ENCODE measurements at places on chromosomes 13 and 19. TPM values are rescaled to one million over a fixed set of nuclear protein-coding genes. Genes with fewer than 3 reads are reported as not detected.

DNA sequence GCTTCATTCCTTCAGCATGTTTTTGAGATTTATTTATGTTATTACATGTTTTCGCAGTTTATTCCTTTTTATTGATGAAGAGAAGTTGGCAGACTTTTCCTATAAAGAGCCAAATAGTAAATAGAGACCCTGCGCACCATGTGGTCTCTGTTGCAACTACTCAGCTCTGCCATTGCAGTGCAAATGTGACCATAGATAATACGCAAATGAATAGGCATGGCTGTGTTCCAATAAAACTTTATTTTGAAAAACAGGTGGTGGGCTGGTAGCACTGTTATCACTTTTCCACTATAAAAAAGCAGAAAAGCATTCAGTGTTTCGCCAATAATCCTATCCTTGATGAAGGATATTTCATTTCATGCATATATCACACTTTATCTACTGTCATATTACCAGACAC, 95.0 kb downstream of the DNAJC3 start:
- no peaks in the 10 kb centered on the region for H3K27me3 ChIP-seq
- no peak for DNase-seq
- H3K4me1 ChIP-seq = no peaks in the 10 kb centered on the region
- H3K27ac ChIP-seq = no peak overlapping the region
- peaks cover 9% of the 10 kb centered on the region for H3K36me3 ChIP-seq

DNA sequence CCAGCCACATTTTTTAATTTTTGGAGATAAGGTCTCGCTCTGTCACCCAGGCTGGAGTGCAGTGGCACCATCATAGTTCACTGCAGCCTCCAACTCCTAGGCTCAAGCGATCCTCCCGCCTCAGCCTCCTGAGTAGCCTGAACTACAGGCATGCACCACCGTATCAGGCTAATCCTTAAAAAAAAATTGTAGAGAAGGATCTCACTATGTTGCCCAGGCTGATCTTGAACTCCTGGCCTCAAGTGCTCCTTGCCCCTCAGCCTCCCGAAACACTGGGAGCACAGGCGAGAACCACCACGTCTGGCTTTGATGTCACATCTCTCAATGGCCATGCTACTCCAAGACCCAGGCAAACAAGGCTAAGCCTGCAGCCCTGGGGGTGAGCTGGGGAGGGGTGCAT, 21.2 kb downstream of the PRKCSH start:
- H3K27me3 ChIP-seq = no peaks in the 10 kb centered on the region
- no peaks in the 10 kb centered on the region for H3K4me1 ChIP-seq
- no peak overlapping the region for H3K4me3 ChIP-seq

Gene TSKS
- total RNA-seq = not detected

Gene FAM83E
- total RNA-seq = 0.29 TPM

GRCh38 chr19:3603121-3603811, 3.4 kb downstream of the TBXA2R start:
- no peak overlapping the region for H3K4me3 ChIP-seq
- H3K27ac ChIP-seq = no peak overlapping the region

Gene P2RY11
- 2.1 TPM for total RNA-seq

- H3K4me3 ChIP-seq = no peak overlapping the region
- H3K27me3 ChIP-seq = no peaks in the 10 kb centered on the region
- DNase-seq = no peak
- no peak overlapping the region for H3K27ac ChIP-seq
- H3K4me1 ChIP-seq = peaks cover 9% of the 10 kb centered on the region
- no peaks in the 10 kb centered on the region for H3K36me3 ChIP-seq
Observed at GRCh38 chr13:46559272-46559805, 6.4 kb downstream of the LRCH1 start.

DNA sequence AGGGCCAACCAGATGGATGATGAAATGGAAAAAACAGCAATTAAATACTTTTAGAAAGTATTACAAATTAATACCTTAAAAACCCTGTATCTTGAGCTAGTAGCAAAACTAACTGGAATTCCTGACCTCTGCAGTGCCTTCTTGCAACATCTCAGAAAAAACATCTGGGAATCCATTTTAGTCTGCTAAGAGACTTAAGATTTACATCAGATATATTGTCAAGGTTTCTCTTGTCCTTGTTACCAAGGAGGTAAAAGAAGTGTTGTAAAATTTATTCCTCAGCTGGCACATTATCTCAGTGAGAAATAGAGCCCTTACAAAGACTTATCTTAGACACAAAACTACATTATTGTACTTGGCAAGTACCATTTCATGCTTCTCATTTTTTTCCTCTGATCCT, 18.5 kb downstream of the KCNRG start:
- no peak for DNase-seq
- no peaks in the 10 kb centered on the region for H3K36me3 ChIP-seq
- no peak overlapping the region for H3K4me3 ChIP-seq

Gene ZNF506
- 14.8 TPM for total RNA-seq

DNA sequence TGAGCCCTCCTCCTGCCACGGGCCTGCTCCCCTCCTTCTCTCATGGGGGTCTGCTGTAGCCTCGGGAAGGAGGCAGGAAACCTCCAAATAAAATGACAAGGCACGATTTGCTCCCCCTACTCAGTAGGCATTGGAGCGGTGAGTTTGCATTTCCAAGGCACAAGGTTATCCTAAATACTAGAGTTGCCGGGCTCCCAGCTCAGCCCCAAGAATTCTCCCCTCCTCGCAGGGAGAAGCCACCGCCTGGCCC, 1.5 kb downstream of the CEBPA start:
- no peak overlapping the region for H3K4me3 ChIP-seq
- H3K27me3 ChIP-seq = peaks cover 60% of the 10 kb centered on the region
- peak; percentile 62 for DNase-seq
- H3K36me3 ChIP-seq = no peaks in the 10 kb centered on the region

DNA sequence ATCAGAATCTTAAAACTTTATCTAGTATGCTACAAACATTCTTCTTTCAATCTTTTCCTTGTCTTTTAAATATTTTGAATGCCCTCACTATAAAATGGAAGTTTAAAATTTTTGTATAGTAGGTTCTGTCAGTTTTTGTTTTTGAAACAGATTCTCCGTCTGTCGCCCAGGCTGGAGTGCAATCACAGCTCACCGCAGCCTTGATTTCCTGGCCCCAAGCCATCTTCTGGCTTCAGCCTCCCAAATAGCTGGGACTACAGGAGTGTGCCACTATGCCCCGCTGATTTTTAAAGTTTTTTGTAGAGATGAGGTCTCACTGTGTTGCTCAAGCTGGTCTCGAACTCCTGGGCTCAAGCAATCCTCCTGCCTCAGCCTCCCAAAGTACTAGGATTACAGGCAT, 20.7 kb downstream of the PHF11 start:
- H3K4me3 ChIP-seq = no peak overlapping the region
- H3K27me3 ChIP-seq = no peaks in the 10 kb centered on the region
- no peak overlapping the region for H3K27ac ChIP-seq
- H3K36me3 ChIP-seq = peaks cover 30% of the 10 kb centered on the region

DNA sequence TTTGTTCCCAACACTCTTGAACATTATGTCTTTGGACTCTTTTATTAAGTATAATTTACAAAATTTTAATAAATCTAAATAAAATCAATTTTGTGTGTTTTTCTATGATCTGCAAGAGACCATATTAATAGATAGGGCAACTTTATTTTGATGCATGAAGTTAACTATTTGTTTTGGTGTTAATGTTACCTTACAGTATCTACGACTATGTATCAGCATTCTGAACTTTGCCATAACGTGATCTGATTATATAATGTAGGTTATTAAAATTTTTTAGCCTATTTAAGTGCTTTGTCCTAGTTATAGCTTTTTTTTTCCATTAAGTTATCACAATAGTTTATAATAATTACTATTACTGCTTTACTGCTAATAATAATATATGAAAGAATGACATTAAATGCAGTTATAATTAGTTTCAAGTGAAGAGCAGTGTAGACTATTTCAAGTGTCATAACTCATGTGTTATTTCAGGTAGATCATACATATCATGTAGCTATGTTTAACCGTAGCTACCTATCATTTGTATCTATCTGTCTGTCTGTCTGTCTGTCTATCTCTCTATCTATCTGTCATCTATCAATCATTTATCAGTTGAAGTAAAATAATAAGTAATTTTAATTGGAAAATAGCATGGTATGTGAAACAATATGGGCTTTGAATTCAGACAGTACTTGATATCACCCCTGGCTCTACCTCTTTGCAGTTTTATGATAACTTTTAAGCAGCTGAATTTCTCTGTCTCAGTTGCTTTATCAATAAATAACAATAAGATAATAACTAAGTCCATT, 229.7 kb downstream of the GPC5 start:
- no peak overlapping the region for H3K4me3 ChIP-seq
- no peaks in the 10 kb centered on the region for H3K27me3 ChIP-seq
- no peak overlapping the region for H3K27ac ChIP-seq

DNA sequence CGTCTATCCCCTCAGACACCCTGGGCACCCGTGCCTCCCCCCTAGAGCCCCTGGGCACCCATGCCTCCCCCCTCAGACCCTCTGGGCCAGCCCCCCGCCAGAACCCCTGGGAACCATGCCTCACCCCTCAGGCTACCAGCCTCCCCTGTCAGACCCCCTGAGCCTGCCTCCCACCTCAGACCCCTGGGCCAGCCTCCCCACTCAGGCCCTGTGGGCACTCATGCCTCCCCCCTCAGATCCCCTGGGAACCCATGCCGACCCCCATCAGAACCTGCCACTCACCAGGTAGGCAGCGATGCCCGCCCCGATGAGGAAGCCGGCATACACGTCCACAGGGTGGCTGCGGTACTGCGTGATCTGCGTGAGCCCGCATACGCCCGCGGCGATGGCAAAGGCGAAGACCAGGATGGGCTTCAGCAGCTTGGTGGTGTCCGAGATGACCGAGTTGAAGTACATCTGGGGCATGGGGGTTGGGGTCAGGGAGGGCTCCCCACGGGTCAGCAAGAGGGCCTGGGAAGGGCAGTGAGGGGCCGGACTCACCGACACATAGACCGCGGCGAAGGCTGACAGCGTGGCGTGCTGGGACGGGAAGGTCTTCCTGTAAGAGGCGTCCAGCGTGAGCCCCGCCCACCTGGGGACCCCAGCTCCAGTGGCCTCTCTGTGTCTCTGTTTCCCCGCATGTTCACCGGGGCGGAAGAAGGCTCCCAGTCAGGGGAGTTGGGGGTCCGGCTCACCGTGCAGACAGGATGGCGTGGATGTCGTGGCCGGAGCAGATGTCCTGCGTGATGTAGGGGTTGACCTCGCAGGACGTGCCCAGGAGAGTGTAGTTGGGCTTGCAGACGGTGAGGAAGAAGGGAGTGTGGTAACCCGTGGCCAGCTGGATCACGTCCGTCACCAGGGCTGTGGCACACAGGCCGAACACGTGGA, 7.3 kb downstream of the PLPPR3 start:
- H3K36me3 ChIP-seq = peaks cover 28% of the 10 kb centered on the region
- H3K27ac ChIP-seq = no peak overlapping the region
- H3K27me3 ChIP-seq = no peaks in the 10 kb centered on the region
- peak; percentile 91 for DNase-seq

Gene PLPPR3
- total RNA-seq = 0.36 TPM

DNA sequence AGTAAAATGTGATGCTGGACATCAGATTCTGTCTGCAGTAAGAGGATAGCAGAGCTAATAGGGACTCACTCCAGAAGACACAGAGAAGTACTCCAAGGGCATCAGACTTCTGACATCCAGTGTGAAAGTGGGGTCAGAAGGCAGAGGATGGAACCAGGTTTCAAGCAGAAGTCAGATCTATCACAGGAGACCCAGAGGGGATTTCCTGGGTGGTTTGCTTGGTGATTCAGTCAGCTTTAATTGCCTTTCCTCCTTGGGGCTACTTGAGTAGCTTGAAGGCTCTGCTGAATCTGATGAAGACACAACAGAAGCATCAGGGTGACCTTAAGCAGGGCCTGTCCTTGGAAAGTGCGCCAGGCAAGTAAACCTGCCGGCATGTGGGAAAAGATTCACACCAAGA, 300.6 kb downstream of the COG6 start:
- no peaks in the 10 kb centered on the region for H3K36me3 ChIP-seq
- no peak for DNase-seq
- H3K4me1 ChIP-seq = no peaks in the 10 kb centered on the region
- no peak overlapping the region for H3K27ac ChIP-seq

- H3K27me3 ChIP-seq = no peaks in the 10 kb centered on the region
- H3K27ac ChIP-seq = no peak overlapping the region
- H3K4me1 ChIP-seq = no peaks in the 10 kb centered on the region
- DNase-seq = no peak
- H3K4me3 ChIP-seq = no peak overlapping the region
Observed at GRCh38 chr13:111917901-111918300, 149.0 kb upstream of the SOX1 start.

GRCh38 chr13:39321574-39321973, 281.4 kb downstream of the LHFPL6 start:
- no peak for DNase-seq
- H3K27ac ChIP-seq = no peak overlapping the region
- H3K36me3 ChIP-seq = no peaks in the 10 kb centered on the region
- H3K4me3 ChIP-seq = no peak overlapping the region
- no peaks in the 10 kb centered on the region for H3K27me3 ChIP-seq

Gene SIGLEC8
- not detected for total RNA-seq

Gene OXGR1
- total RNA-seq = not detected

- no peak overlapping the region for H3K4me3 ChIP-seq
- H3K36me3 ChIP-seq = no peaks in the 10 kb centered on the region
Observed at GRCh38 chr13:35770756-35771297, 294.3 kb upstream of the MAB21L1 start.

DNA sequence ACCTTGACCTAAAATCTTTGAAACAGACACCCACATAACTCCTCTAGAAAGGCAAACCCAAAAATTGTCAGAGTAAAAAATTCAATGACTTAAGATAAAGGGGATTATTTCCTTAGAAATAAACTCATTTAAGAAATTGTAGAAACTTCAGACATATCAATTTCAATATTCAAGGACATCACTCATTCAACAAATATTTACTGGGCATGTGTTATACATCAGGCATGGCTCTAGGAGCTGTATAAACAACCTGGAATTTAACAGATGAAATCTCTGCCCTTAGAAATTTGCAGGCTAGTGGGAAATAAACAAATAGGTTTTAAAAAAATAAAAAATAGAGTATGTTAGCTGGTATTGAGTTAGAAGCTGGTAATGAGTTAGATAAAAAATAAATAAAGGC, 84.0 kb upstream of the LSM14A start:
- no peak for DNase-seq
- no peak overlapping the region for H3K27ac ChIP-seq
- H3K4me1 ChIP-seq = no peaks in the 10 kb centered on the region

Gene ERICH4
- total RNA-seq = not detected

Gene ZNF560
- total RNA-seq = 0.29 TPM

- H3K36me3 ChIP-seq = peaks cover 38% of the 10 kb centered on the region
- peak; percentile 44 for DNase-seq
- H3K4me3 ChIP-seq = no peak overlapping the region
- no peaks in the 10 kb centered on the region for H3K4me1 ChIP-seq
- H3K27me3 ChIP-seq = no peaks in the 10 kb centered on the region
Observed at GRCh38 chr13:98434060-98434459, 142.8 kb downstream of the STK24 start.

- no peaks in the 10 kb centered on the region for H3K4me1 ChIP-seq
- H3K27ac ChIP-seq = no peak overlapping the region
- DNase-seq = no peak
- H3K27me3 ChIP-seq = peaks cover 4% of the 10 kb centered on the region
Observed at GRCh38 chr13:36530050-36530789, 97.9 kb downstream of the CCNA1 start.
